ENCODE measurements at places on chromosomes 3 and 15.
A peak's percentile ranks its signal among the peaks of the same experiment; 100 is the strongest.

DNA sequence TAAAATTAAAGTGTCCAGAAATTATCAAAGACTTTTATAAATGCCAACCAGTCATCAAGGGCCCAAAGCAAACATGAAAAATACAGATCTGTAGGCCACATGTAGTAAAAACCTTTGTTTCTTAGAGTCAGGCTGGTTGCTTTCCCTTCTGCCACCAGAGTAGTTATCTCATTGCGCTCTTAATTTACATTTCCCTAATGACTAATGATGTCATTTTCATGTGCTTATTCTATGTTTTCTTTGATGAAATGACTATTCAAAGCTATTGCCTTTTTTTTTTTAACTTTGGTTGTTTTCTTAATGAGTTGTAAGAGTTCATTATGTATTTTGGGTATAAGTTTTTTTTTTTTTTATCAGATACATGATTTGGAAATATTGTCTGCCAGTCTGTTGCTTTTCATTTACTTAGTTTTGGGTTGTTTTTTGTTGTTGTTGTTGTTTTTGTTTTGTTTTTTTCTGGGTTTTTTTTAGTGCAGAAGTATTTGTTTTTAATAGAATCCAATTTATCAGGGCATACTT is 140.6 kb downstream of the HCN4 start:
- DNase-seq = no peak

DNA sequence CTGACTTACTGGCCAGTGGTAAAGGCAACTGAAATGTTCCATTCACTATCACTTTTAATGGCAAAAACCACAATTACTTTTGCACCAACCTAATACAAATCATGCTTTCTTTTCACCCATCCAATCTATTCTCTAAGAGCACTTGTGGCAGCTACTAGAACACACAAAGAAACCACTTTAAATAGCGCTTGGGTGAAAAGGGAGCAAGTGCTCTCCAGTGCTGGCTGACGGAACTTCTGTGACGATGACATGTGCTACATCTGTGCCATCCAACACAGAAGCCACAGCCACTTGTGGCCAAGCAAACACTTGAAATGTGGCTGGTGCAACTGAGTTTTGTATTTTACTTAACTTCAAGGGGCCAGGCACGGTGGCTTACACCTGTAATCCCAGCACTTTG is 18.9 kb downstream of the SH3BP5 start:
- DNase-seq = peak; percentile 56

DNA sequence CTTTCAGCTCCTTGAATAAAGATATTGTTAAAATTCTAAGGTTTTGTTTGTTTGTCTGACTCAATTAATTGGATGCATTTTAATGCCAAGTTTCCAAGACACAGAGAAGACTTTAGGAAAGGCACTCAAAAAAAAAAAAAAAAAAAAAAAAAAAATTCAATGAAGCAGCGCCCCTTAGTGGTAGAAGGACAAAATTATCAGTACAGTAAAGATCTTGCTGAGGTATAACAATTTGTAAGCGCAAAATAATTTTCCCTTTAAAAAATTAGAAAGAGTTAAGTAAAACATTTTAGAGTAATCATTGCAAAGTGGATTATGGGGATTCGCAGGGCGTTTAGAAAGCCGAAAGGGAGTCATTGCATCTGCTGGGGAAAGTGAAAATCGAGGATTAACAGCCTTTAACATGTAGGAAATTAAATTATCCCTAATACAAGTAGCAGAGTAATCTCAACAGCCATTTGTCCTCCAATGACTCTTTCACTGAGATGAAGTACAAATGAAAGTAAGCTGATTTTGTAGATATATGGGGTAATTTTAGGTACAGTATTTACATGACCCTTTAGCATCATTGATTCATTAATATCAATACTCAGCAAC is 5.8 kb upstream of the DIS3L start:
- no peak for DNase-seq

GRCh38 chr3:58728723-58729122 is 62.1 kb upstream of the FAM3D start:
- DNase-seq = no peak

GRCh38 chr3:188350961-188351360 is 197.0 kb downstream of the LPP start:
- DNase-seq = no peak

All from NCI-H1092 (cell line).